Fibroblast of lung (primary cell): ENCODE measurements at places on chromosomes 6 and 20.

GRCh38 chr6:74568861-74569260, 637.0 kb downstream of the COL12A1 start:
- no peaks in the 10 kb centered on the region for H3K27me3 ChIP-seq
- DNase-seq: peak; percentile 35
- no peak overlapping the region for H3K27ac ChIP-seq

DNA sequence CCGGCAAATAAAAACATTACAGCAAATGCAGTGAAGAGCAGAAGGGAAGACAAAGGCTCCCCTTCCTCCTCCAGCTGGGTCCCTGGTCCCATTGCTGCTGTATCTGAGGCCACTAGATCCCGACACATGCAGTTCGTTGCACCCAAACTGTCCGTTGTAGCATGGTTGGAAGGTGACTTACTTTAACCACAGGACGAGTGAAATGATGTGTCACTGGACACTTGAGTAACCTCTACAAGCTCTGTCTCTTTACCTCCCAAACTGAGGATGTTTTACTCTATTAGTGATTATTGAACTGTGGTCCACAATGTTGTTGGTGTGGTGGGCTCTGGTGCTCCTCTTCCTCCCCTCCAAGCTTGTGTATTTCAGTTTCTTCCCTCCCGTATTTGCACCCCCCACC, 46.2 kb upstream of the ARMH2 start:
- H3K36me3 ChIP-seq: no peaks in the 10 kb centered on the region
- H3K27me3 ChIP-seq: peaks cover 8% of the 10 kb centered on the region
- DNase-seq: no peak
- no peak overlapping the region for H3K27ac ChIP-seq
- H3K4me1 ChIP-seq: no peaks in the 10 kb centered on the region

GRCh38 chr6:118632359-118632758, 19.0 kb downstream of the CEP85L start:
- no peaks in the 10 kb centered on the region for H3K4me1 ChIP-seq
- no peak overlapping the region for H3K27ac ChIP-seq
- H3K27me3 ChIP-seq: no peaks in the 10 kb centered on the region
- no peaks in the 10 kb centered on the region for H3K36me3 ChIP-seq
- DNase-seq: peak; percentile 45
- no peak overlapping the region for H3K4me3 ChIP-seq

DNA sequence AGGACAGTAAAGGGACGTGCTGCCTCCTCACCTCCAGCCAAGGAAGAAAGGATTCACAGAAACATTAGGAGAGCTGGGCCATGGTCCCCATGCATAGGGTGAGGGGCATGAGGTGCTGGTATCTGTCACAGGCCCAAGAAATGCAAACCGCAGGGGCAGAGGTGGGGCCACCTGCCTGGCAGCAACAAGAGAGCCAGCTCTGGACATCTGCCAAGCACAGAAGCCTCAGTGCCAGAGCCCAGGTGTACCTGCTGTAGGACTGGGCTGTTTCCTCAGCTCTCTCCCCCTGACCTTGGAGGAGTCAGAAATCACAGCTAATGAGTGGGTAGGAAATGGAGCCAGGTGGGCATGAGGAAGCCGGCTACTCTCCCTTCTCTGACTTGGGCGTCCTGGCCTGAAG, 45.3 kb downstream of the SLC2A12 start:
- no peak for DNase-seq
- H3K4me3 ChIP-seq: no peak overlapping the region
- no peaks in the 10 kb centered on the region for H3K4me1 ChIP-seq

DNA sequence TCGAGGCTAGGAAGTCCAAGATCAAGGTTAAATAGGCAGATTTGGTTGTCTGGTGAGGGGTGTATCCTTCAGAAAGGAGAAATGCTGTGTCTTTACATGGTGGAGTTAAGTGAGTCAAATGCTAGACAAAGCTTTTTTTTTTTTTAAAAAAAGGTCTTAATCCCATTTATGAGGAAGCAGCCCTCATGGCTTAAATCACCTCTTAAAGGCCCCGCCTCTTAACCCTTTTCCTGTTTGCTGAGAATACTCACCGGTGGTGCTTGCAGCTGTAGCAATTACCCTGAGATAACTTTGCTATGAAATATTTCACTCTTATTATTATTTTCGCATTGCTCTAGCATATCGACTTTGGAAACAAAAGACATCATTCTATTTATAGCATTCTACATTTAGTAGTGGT, 30.8 kb downstream of the FBXO30 start:
- H3K4me1 ChIP-seq: no peaks in the 10 kb centered on the region
- H3K27me3 ChIP-seq: no peaks in the 10 kb centered on the region
- no peak for DNase-seq
- no peak overlapping the region for H3K27ac ChIP-seq
- H3K4me3 ChIP-seq: no peak overlapping the region
- no peaks in the 10 kb centered on the region for H3K36me3 ChIP-seq

DNA sequence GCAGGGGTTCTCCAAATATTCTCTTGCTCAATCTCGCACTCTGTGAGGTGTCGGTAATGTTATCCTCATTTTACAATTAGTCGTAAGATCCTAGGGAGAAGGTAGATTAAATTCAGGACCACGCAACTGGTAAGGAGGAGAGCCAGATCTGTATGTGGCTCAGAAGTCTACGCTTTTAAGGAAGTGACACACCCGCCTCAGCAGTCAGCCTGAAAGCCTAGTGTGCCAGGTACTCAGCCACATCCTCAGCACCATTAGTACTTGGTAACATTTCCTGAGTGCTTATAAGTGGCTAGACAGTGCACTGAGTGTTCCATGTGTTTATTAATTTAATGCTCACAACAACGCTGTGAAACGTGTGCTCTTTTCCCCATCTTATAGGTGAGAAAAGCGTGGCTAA, 63.7 kb downstream of the DHX35 start:
- no peak overlapping the region for H3K27ac ChIP-seq
- H3K4me3 ChIP-seq: no peak overlapping the region
- no peak for DNase-seq
- no peaks in the 10 kb centered on the region for H3K4me1 ChIP-seq
- H3K36me3 ChIP-seq: peaks cover 16% of the 10 kb centered on the region

GRCh38 chr6:10409233-10409721, 5.6 kb downstream of the TFAP2A start:
- H3K4me3 ChIP-seq: no peak overlapping the region
- H3K36me3 ChIP-seq: no peaks in the 10 kb centered on the region
- no peak overlapping the region for H3K27ac ChIP-seq

GRCh38 chr6:129992881-129993280, 25.5 kb upstream of the L3MBTL3 start:
- H3K36me3 ChIP-seq: no peaks in the 10 kb centered on the region
- H3K27ac ChIP-seq: no peak overlapping the region
- H3K4me1 ChIP-seq: no peaks in the 10 kb centered on the region
- peak; percentile 12 for DNase-seq

DNA sequence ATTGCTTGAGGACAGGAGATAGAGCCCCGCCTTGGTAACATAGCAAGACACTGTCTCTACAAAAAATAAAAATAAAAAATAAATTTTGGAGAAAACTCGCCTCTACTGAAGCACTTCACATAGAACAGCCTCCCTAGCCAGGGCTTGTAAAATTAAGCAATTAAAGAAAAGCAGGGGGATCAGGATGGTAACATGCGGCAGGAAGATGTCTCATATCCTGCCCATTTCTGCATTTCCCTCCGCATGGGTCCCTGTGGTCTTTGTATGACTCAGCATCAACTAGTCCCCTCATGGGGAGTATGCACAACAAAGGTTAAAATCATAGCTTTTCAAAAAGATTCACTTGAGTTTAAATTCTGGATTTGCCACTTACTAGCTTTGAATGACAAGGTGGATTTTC, 379.0 kb downstream of the EPHA7 start:
- H3K27me3 ChIP-seq: no peaks in the 10 kb centered on the region
- no peak overlapping the region for H3K4me3 ChIP-seq
- no peak overlapping the region for H3K27ac ChIP-seq
- no peaks in the 10 kb centered on the region for H3K4me1 ChIP-seq
- peak; percentile 3 for DNase-seq

DNA sequence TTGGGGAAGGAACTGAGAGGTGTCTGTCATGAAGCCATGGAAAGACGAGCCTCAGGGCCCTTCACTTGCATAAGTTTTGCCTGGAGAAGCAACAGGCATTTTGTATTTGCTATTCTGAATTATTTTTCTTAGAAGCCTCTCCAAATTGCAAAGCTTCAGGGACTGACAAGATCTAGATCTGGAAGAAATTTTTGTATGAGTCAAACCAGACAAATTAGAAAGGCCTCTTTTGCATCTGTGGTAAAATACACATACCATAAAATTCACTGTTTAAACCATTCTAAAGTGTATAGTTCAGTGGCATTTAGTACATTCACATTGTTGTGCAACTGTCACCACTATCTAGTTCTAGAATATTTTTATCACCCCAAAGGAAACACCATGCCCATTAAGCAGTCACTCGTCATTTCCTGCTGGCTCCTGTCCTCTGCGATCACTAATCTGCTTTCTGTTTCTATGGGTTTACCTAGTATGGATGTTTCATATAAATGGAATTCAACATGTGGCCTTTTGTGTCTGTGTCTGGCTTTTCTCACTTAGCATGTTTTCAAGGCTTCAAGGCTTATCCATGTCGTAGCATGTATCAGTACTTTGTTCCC, 269.1 kb downstream of the PHF3 start:
- no peak overlapping the region for H3K4me3 ChIP-seq
- no peaks in the 10 kb centered on the region for H3K4me1 ChIP-seq
- H3K27ac ChIP-seq: no peak overlapping the region
- no peaks in the 10 kb centered on the region for H3K36me3 ChIP-seq
- H3K27me3 ChIP-seq: no peaks in the 10 kb centered on the region

GRCh38 chr20:23152308-23152892, 66.3 kb upstream of the CD93 start:
- peak overlapping the region; percentile 80 for H3K27ac ChIP-seq
- no peak overlapping the region for H3K4me3 ChIP-seq
- peaks cover 47% of the 10 kb centered on the region for H3K4me1 ChIP-seq
- H3K27me3 ChIP-seq: no peaks in the 10 kb centered on the region
- peak; percentile 72 for DNase-seq

DNA sequence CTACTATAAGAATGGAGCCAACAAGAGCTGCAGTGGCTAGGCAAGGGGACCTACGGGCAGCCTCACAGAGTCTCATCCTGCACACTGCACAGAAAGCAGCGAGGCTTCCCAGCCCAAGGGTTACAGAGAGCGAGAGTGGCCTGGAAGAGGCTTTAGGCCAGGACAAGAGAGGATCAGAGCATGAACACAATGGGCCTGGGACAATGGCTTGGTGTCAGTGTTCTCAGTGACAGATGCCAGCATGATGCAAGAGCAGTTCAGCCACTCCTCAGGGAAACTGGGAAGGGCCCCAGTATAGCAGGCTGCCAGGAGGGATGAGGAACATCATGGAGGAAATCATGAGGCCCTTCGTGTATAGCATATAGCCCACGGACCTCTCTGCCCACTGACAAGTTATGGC, 108.0 kb downstream of the NUS1 start:
- no peaks in the 10 kb centered on the region for H3K27me3 ChIP-seq
- no peak overlapping the region for H3K27ac ChIP-seq
- no peaks in the 10 kb centered on the region for H3K4me1 ChIP-seq
- no peak for DNase-seq
- H3K36me3 ChIP-seq: no peaks in the 10 kb centered on the region

DNA sequence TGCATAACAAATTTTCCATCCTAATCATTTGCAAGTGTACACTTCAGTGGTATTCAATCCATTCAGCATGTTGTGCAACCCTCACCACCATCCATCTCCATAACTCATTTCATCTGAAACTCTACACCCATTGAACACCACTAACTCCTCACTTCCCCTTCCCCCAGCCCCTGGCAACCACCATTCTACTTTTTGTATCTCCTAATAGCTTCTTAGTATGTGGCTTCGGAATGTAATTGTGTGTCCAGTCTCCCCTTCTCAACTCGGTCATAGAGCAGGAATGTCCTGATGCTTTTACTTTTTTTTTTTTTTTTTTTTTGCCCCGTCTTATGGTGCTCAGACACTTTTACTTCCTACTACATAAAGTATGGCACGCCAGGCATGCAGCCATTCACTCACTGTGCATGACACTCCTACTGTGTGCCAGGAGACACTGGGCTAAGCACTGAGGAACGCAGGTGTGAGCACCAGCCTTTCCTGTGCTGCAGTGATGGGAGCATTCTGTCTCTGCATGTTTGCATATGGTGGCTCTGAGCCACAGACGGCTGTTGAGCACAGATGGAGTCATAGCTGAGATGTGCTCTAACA, 15.3 kb downstream of the HCK start:
- peaks cover 4% of the 10 kb centered on the region for H3K4me1 ChIP-seq
- DNase-seq: peak; percentile 44
- H3K27ac ChIP-seq: no peak overlapping the region
- no peaks in the 10 kb centered on the region for H3K27me3 ChIP-seq
- H3K4me3 ChIP-seq: no peak overlapping the region
- H3K36me3 ChIP-seq: no peaks in the 10 kb centered on the region

GRCh38 chr6:139800837-139801236, 426.4 kb upstream of the CITED2 start:
- H3K27me3 ChIP-seq: no peaks in the 10 kb centered on the region
- no peaks in the 10 kb centered on the region for H3K4me1 ChIP-seq
- H3K27ac ChIP-seq: no peak overlapping the region
- H3K36me3 ChIP-seq: no peaks in the 10 kb centered on the region
- no peak overlapping the region for H3K4me3 ChIP-seq
- DNase-seq: no peak

- H3K27me3 ChIP-seq: no peaks in the 10 kb centered on the region
- H3K36me3 ChIP-seq: no peaks in the 10 kb centered on the region
- H3K27ac ChIP-seq: no peak overlapping the region
- DNase-seq: no peak
- peaks cover 4% of the 10 kb centered on the region for H3K4me1 ChIP-seq
These were observed 23.0 kb downstream of the ERGIC3 start for GRCh38 chr20:35564905-35565304.

- no peaks in the 10 kb centered on the region for H3K27me3 ChIP-seq
- DNase-seq: no peak
- no peaks in the 10 kb centered on the region for H3K36me3 ChIP-seq
- H3K27ac ChIP-seq: no peak overlapping the region
These were observed 56.1 kb upstream of the LAMP5 start for GRCh38 chr20:9458138-9458796.

GRCh38 chr6:138864343-138864890, 68.5 kb downstream of the ECT2L start:
- DNase-seq: no peak
- no peaks in the 10 kb centered on the region for H3K36me3 ChIP-seq
- H3K4me1 ChIP-seq: no peaks in the 10 kb centered on the region
- no peak overlapping the region for H3K27ac ChIP-seq
- no peaks in the 10 kb centered on the region for H3K27me3 ChIP-seq
- H3K4me3 ChIP-seq: no peak overlapping the region

- no peak overlapping the region for H3K4me3 ChIP-seq
- no peaks in the 10 kb centered on the region for H3K4me1 ChIP-seq
- H3K36me3 ChIP-seq: no peaks in the 10 kb centered on the region
- DNase-seq: no peak
These were observed 70.7 kb upstream of the TAB2 start for GRCh38 chr6:149246691-149247384.

DNA sequence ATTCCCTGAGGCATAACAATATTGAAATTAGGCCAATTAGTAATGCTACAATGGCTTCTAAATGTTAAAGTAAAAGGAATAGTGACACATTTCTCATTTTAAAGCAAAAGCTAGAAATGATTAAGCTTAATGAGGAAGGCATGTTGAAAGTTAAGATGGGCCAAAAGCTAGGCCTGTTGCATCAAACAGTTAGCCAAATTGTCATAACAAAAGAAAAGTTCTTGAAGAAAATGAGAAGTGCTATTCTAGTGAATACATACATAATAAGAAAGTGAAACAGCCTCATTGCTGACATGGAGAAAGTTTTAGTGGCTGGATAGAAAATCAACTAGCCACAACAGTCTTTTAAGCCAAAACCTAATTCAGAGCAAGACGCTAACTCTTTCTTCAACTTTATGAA, 12.9 kb downstream of the OR2A4 start:
- H3K27me3 ChIP-seq: no peaks in the 10 kb centered on the region
- no peak overlapping the region for H3K27ac ChIP-seq
- H3K4me1 ChIP-seq: no peaks in the 10 kb centered on the region
- H3K4me3 ChIP-seq: no peak overlapping the region
